GM12864 (cell line): ENCODE measurements at places on chromosomes 6 and 20.

- DNase-seq = peak; percentile 97
Measured at GRCh38 chr6:52497652-52498408, 77.7 kb downstream of the EFHC1 start.

DNA sequence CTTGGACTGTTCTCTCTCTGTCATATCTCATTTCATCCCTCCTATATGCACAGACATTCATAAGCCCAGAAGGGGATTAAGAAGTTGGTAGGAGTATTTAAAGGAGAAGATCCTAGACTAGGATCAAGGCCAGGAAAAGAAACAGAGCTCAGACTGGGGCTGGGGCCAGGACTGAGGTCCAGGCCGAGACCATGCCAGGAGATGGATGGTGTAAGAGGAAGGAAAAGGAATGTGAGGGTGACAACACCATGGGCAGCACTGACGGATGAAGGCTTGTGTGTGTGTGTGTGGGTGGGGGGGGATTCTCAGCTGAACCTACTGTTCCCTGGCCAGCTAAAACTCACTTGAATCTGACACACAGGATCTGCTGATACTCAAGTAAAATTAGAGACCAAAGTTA is 182.1 kb downstream of the KIF6 start:
- no peak for DNase-seq

- DNase-seq = no peak
Measured at GRCh38 chr20:8223091-8223870, 91.2 kb downstream of the PLCB1 start.

GRCh38 chr6:30991891-30992290 is 8.4 kb downstream of the MUC21 start:
- no peak for DNase-seq

GRCh38 chr6:165552248-165552736 is 110.7 kb downstream of the PDE10A start:
- DNase-seq = no peak

DNA sequence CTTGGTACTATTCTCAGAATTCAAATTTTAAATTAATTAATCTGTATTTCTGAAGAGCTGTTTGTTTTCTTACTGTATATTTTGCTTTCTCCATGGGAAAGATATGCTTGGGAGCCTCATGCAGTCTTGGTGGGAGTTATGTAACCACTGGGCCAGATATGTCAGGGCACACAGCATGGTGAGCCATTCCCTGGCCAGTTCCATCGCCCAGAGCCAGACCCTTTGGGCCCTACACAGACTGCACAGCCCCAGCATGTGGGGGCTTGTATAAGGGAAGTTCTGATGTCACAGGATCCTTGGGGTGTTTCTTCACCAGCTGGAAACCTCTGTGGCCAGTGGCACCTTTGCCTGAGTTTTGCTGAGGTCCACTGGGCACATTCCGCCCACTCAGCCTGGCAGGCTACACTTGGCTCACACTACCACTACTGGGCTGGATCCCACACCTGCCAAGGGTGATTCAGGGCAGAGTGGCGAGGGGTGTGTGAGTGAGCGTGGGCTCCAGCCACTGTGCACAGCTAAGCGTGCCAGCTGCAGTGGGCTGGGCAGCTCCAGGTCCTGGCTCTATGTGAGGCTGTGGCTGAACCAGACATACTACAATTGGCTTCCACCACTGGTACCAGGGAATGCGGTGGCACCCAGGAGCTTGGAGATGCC is 293.5 kb downstream of the ARHGAP18 start:
- DNase-seq = no peak

GRCh38 chr6:1264619-1265445 is 47.1 kb upstream of the FOXQ1 start:
- no peak for DNase-seq

- no peak for DNase-seq
Measured at GRCh38 chr6:108555399-108556052, 5.2 kb upstream of the FOXO3 start.
